Esophagus muscularis mucosa (tissue), 4 donors: ENCODE measurements at places on chromosomes 7 and 10.

GRCh38 chr7:74282748-74283459 lies 6.3 kb upstream of the CLIP2 start:
- no peak for DNase-seq

DNA sequence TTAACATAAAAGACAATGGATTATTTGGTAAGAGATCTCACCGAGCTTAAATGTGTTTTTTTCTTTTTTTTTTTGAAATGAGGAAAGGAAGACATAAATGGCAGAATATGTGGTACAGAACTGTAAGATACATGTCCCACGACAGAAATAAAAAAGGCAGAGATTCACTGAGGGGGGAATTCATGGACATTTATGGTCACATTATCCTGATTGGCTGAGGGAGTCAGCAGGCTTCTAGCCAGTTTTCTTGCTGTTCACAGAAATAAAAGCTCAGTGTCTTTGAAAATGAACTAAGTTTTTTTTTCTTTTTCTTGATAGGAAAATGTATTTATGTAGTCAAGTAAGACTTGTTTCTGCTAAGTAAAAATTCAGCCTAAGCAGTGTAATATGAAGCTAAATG lies 8.2 kb upstream of the FAS start:
- DNase-seq: no peak

- no peak for DNase-seq
These were observed 852.4 kb downstream of the SORCS1 start for GRCh38 chr10:106312087-106312486.

GRCh38 chr10:15196021-15196834 lies 27.7 kb upstream of the NMT2 start:
- DNase-seq: no peak
